ENCODE measurements at places on chromosomes 5 and 9.

GRCh38 chr5:58773744-58774441 is 191.0 kb downstream of the RAB3C start:
- DNase-seq, result no peak

DNA sequence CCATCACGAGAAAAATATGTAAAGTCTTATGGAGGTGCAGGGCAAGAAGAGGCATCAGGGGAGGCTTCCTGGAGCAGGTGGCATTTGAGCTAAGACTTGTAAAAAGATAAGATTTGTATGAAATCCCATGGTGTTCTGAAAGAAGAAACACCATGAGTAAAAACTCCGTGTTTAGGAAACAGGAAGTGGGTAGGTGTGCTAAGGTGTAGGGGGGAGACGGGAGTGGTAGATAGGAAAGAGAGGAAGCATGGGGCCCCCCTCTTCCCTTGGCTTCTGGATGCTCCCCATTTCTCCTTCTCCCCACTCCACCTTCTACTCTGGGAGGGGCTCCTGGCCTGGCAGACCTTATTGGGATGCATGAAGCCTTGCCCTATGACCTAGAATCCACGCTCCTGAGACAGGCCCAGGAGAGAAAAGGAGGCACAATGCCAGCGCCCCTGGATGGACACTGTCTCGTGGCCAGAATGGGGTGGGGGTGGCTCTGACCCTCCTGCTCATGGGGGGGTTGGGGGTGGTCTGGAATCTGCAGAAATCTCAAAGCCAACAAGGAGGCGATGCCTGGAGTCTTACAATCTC is 103.6 kb downstream of the GTF3C4 start:
- DNase-seq, result no peak

GRCh38 chr5:160001457-160001856 is 7.5 kb upstream of the TTC1 start:
- DNase-seq, result no peak

DNA sequence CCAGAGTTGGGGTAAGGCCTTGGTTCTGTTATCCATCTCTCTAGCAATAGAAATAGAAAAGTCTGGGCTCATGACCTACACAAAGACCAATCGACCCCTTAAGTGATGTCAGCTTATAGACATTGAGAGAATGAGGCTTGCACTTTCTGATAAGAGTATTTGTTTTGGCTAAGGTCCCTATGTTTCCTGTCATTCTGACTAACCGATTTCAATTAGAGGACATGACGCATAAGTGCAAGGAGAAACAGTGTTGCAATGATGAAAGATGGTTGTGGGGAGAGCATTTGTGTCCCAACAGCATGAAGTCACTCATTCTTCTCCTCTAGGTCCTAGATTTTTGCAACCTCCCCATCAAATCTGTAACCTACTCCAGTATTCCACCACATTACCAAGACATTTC is 255.1 kb downstream of the MAT2B start:
- DNase-seq, result peak; percentile 99

GRCh38 chr5:124876983-124877382 is 130.5 kb upstream of the ZNF608 start:
- DNase-seq, result no peak

- no peak for DNase-seq
Measured at GRCh38 chr5:15774632-15775031, 274.7 kb downstream of the FBXL7 start.

- no peak for DNase-seq
Measured at GRCh38 chr5:52989781-52990527, 802 bp downstream of the ITGA2 start.

DNA sequence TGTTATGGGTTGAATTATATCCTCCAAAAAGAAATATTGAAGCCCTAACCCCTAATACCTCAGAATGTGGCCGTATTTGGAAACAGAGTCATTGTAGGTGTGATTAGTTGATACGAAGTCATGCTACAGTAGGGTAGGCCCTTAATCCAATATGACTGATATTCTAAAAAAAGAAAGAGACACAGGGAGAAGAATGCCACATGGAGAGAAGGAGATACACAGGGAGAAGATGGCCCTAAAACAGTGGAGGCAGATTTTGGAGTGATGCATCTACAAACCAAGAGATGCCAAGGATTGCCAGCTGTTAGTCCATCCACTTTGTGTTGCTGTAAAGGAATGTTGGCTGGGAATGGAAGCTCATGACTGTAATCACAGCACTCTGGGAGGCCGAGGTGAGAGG is 21.3 kb downstream of the ARRDC3 start:
- DNase-seq, result no peak

- DNase-seq, result no peak
Measured at GRCh38 chr5:96924016-96924443, 11.8 kb upstream of the LNPEP start.

- no peak for DNase-seq
Measured at GRCh38 chr5:138033386-138033808, 518 bp upstream of the FAM13B start.

DNA sequence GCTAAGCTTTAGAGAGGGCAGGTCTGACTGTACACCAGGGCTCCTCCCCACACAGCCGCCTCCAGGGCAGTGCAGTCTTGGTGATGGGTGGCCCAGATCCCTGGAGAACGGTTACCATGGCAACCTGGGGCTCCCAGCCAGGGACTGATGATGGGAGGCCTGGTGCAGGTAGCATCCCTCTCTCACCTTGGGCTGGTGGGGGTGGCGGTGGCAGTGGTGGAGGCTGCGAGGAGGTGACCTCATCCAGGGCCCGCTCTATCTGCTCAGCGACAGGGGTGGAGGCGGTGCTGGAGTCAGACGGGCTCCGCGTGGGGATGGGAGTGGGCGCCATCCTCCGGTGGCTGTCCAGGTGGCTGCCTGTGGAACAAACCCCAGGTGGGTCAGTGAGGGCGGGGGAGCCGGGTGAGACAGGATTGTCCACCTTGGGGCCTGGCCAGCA is 12.3 kb downstream of the PRR7 start:
- no peak for DNase-seq

DNA sequence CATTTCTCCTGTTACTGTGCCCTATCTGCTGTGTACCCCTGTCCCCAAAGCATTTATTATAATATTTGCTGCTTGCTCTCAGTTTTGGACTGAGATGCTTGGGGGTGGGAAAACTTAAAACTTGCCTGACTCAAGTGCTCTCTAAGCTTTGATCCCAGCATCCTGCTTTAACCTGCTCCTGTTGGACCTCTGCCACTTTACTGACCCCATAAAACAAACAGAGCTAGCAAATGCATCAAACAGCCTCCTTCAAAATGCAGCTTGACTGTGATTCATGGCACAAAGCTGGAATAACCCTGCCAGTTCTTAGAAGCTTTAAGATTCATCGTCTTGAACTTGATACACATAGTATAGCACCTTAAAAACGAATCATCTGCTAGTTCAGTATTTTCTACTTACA is 212.5 kb downstream of the DEPDC1B start:
- DNase-seq, result no peak

- no peak for DNase-seq
Measured at GRCh38 chr9:34124099-34124498, 2.4 kb downstream of the DCAF12 start.

DNA sequence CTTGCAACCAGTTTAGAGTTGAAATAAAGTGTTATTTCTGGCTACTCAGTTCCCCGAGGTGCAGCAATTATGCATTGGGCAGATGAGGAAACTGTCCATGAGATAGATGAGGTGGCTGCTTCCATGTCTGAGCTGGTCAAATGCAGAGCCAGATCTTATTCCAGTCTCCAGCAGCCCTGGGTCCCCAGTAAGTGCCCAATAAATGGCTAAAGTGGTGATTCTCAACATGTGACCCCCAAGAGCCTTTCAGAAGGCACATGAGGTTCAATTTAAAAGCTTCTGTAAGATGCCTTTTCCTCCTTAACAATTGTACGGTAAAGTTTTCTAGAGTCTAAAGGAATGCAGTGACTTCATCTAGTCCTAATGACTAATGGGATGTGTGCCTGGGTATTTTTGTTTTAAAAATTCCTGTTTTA is 17.5 kb downstream of the ATOX1 start:
- no peak for DNase-seq

- DNase-seq, result no peak
Measured at GRCh38 chr5:131245312-131245711, 18.5 kb upstream of the CDC42SE2 start.

GRCh38 chr5:141605523-141606277 is 13.1 kb downstream of the DIAPH1 start:
- no peak for DNase-seq

GRCh38 chr9:93964685-93965084 is 9.5 kb upstream of the BARX1 start:
- DNase-seq, result no peak

DNA sequence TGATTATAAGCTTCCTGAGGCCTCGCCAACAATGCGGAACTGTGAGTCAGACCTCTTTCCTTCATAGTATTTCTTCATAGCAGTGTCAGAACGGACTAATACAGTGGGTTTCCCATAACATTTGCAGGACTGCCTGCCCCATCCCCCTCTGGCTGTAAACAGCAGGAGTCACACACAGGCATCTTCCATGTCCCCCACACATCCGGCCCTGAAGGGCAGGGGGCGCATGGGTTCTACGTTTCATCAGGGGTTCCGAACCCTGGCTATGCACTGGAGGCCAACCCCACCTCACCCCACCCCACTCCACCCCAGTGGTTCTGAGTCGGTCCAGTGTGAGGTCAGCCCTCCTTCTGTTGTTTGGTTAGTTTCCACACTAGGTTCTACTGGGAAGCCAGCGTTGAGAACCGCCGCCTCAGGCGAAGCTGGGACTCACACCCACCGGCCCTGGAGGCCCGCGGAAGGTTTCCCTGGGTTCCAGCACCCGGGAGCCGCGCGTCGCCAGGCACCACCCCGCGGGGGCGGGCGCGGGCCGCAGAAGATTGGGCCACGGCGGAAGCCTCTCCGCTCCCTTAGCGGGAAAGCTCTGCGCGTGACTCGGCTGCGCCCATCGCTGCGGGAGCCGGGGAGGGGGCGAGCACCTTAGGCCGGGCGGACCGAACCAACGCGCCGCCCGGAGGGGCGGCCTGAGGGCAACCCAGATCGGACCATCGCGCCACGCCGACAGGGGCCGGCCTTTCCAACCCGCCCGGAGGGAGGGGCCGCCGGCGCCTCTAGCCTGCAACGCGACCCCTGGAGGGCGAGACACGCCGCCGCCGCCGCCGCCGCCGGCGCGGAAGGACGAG is at the start of gene RUSC2:
Gene RUSC2 (plus strand): TSS at position 799 of the 842 bp plus-strand sequence. CDS start 56,411 bp downstream, outside the sequence.
- DNase-seq, result no peak

DNA sequence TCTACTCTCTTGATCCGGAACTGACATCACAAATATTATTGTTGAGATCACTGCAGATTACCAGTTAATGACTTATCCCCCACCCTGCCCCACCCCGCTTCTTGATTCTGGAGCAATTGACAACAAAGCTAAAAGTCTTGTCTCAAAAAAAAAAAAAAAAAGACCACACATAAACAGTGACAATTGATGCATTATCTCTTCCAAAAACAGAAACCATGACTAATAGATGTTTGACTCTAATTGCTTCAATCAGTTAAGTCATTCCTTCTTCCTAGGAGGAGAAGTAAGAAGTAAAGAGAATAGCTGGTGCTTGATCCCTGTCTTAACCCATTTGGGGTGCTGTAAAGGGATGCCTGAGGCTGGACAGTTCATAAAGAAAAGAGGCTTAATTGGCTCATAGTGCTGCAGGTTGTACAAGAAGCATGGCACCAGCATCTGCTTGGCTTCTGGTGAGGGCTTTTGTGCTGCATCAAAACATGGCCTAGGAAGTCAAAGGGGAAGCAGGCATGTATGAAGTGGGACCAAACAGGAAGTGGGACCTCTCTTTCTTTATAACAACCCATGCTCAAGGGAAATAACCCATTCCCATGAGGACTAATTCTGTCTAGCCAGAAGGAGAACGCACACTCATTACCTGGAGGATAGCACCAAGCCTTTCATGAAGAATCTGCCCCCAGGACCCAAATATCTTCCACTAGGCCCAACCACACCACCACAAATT is 158.7 kb downstream of the TMEM167A start:
- no peak for DNase-seq

DNA sequence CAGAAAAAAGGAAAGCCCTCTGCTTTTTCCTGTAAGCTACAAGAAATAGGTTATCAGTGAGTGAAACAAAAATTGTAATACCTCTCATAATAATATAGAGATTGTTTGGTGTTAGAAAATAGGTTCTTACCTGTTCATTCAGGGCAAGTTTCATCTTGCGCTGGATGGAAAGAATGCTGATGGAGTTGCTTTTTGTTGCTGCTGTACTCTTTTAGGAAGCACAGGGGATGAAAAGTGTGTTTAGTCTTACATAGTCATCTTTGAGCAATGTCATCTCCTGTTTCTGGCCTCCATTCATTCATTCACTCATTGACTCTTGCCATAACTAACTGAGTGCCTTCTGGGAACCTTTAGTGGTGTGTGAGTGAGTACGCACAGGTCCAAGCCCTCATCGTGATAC is 6.4 kb downstream of the ENTREP1 start:
- no peak for DNase-seq

- DNase-seq, result no peak
Measured at GRCh38 chr5:78544561-78545201, 103.9 kb downstream of the LHFPL2 start.

DNA sequence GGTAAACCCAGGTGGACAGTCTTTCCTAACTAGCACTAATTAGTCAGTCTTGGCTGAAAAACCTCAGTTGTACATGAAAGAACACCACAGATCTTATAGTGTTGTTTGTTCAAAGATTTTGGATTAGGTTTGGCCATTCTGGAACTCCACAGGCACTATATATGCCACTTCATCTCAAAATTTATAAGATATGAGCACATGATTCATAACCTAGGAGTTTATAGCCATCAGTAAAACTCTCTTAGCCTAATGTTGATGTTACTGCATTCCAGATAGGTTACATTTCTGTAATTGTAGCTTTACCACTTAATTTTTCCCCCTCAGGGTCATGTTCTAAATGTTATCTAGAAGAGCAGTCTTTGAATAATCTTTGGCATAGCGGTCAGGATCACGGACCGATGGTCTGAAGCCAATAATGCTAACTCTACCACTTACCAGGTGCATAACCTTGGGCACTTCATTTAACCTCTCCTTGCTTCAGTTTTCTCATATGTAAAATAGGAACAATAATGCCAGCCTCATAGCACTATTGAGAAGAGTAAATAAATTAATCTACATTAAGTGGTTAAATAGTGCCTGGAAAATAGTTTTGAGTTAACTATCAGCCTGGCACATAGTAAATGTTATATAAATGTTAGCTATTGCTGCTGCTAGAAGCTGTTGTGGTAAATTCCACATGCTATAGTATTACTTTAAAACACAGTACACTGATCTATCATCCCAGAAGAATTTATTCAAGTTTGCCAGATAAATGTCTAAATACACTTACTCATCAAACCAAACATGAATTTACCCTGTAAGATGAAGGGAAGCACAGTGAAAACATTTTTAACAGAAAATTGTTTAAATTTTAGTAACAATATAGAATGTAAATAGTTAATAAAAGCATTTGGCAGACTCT is 743.9 kb downstream of the NR2F1-AS1 start:
- DNase-seq, result no peak
